ENCODE measurements at places on chromosomes 4 and X.

DNA sequence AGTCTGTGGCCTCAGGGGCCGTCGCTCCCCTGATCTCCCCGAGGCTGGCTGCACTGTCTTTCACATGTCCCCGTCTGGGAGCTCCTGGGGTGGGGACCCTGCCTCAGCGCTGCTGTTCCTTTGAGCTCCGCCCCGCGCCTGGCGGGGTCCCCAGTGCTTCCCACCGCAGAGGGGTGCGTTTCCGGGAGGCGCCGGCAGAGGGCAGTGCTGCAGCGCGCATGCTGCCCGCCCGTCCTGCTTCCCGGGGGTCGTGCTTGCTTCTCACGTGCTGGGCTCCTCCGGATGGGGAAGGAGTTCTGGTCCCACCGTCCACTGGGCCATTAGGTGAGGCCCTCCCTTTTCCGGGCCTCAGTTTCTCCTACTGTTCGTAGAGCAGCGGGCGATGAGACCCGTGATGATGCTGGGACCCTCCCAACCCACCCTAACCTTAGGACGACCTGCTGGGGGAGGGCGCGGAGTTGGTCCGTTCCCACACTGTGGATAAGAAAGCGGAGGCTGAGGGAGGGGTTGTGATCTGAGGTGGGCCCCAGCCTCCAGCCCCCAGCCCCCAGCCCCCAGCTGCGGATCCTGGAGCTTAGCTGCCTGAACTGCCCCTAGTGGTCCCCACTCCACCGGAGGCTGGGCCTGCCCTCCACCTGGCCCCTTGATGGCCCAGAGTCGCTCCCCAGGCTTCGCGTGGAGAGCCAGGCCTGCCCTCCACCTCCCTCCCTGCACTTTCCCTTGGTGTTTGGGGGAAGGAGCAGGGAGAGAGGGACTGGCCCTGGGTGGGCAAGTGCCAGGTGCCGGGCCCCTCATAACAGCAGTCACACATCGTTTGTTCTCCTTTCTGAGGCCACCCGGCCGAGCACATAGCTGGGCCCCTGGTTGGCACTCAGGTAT is 15.3 kb downstream of the CPZ start:
- no peak for DNase-seq

GRCh38 chr4:174537634-174538033 is 15.3 kb upstream of the HPGD start:
- DNase-seq = no peak

DNA sequence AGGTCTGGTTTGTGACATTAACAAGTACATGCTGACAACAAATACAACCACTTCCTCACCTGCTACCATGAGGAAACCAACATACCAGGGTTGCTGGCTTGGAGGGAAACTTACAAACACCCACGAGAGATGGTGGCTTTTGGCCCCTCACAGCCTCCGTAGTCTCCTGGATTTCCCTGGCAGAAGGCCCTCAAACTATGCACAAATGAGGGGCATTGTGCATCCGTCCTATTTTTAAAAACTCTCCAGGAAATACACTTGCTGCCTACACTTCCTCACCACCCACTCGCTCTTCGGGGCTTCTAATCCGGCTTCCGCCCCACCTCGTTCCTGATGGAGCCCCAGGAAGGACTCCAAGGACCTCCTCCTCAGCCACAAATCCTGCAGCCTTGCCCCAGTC is 355.0 kb upstream of the GATB start:
- no peak for DNase-seq

DNA sequence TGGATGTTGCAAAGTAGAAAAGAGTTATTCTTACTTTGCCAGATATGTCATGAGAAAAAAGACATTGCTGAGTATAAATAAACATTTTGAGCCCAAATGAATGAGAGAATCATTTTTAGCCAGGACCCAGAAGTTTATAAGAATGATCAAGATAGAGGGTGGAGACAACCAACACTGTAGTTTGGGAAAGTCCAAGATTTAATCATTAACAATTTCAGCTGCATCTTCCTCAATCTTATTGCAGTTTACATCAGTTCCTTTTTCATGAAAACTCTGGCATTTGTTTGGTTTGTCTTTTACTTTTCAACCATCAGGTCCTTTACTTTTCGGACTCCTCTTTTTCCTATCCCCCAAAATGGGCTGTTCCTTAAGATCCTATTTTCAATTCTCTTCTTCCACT is 645.9 kb downstream of the ANKRD50 start:
- no peak for DNase-seq

DNA sequence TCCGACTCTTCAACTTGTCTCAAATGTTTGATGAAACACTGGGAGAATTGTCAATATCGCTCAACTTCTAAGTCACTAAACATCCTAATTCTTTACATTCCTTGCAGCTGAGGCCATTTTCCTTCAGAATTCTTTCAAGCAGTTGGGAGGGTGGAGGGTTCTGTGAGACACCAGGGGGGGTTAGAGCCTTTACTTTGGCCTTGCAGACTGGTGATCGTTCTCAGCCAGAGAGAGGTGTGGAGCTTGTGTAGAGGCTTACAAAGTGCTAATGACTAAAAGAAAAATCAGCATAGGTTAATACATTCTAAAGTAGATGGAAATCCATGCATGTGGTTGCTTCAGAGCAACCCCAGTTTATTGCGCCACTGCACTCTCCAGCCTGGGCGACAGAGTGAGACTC is 21.3 kb upstream of the SOX3 start:
- DNase-seq = no peak

- no peak for DNase-seq
These were observed 14.3 kb downstream of the ANTXR2 start for GRCh38 chr4:80058740-80059139.

DNA sequence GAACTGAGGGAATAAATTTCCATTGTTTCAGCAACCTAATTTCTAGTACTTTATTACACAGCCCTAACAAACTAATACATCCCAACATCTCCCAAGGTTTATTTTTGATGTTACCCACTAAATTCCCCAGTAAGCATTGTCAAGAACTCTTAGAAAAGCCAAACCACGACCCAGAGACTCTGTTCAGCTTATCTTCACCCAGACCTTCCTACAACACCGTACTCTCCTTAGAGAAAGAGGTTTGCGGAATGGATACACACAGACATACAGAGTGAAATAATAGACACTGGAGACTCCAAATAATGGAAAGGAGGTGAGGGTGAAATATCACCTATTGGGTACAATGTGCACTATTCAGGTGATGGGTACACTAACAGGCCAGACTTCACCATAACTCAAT is 75.6 kb downstream of the LRBA start:
- DNase-seq = no peak

GRCh38 chr4:113591982-113592381 is 169.6 kb downstream of the CAMK2D start:
- DNase-seq = peak; percentile 8

DNA sequence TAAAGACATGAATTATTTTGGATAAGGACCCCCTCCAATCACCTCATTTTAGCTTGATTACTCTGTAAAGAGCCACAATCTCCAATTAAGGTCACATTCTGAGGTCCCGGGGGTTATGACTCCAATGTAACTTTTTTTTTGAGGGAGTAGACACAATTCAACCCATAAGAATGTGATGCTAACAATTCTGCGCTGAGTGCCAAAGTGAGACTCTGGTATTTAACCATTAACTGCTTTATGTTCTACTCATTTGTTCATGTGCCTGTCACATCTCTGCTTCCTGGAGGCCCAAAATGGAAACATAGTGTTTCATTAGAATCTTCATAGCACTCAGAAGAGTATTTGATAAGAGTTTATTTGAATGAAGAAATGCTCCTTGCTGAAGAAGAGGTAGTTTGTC is 234.8 kb downstream of the CPE start:
- no peak for DNase-seq

DNA sequence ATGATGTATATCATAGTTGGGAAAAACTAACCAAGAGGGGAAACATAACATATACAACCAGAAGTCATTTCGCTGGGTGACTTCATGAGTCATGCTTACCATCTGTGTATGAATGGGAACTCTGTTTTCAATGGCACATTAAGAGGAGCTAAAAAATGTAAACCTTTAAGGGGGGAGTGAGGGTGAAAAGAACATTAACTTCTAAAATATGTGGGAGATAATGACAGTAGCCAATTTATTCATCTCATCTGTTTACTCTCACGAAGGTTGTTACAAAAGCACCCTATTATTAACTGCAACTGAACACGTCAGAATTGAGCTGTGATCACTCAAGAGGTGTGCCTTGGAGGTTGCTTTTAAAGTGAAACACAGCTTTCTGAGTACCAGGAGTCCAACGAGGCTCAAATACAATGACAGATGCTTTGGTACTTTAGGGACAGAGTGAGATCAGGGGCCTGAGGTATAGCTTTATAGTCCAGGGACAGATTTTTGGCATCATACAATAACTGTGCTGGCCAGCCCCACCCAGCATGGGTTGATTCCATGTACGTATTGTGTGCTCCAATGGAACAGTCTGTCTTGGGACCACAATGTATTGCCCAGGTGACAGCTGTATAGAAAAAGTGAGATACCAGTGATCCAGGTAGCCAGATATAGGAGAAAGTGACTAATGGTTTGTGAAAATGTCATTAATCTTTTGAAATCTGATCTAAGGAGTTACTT is 107.3 kb downstream of the AMMECR1 start:
- peak; percentile 90 for DNase-seq

DNA sequence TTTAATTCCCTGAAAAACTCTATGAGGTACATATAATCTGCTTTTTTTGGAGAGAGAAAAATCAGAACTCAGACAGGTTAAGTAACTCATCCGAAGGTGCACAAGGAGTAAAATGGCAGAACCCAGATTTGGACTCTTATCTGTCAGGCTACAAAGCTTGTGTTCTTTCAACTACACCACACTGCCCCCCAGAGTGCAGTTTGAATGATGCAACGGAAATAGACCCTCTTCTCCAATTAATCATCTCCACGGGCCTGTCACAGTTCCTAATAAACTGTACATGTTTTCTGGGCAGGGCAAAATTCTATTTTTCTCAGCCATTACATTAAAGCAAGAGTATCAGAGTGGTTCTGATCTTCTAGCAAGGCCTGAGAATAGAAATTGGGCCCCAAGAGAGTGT is 35.3 kb upstream of the DCX start:
- DNase-seq = peak; percentile 25

- DNase-seq = no peak
These were observed 57.1 kb downstream of the REELD1 start for GRCh38 chr4:146271466-146271865.

- DNase-seq = no peak
These were observed 42.3 kb downstream of the DKK2 start for GRCh38 chr4:106993827-106994226.

- no peak for DNase-seq
These were observed 217.3 kb downstream of the CHRDL1 start for GRCh38 chrX:110578270-110578669.

DNA sequence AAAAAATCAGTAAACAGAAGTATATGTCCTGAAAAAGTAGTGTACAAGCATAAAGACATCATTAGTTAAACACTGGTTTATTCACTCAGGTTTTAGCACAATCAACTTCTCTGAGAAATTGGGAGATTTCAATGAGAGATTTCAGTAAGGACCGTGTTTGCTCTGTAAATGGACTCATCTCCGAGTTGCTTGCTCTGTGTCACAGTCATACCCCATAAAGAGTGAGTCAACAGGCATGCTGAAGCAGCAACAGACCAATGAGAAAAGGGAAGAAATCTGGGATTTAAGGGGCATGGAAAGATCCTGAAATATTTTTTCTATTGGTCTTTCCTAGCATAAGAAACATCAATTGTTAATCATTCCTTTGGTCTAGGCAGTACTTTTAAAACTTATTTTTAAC is 4.7 kb downstream of the GLUD2 start:
- peak; percentile 33 for DNase-seq

GRCh38 chrX:149152941-149153340 is 352.2 kb downstream of the IDS start:
- peak; percentile 37 for DNase-seq

- DNase-seq = peak; percentile 89
These were observed 512.5 kb upstream of the SLIT2 start for GRCh38 chr4:19739101-19739651.

- no peak for DNase-seq
These were observed 269.4 kb upstream of the SMIM31 start for GRCh38 chr4:164484551-164484950.

DNA sequence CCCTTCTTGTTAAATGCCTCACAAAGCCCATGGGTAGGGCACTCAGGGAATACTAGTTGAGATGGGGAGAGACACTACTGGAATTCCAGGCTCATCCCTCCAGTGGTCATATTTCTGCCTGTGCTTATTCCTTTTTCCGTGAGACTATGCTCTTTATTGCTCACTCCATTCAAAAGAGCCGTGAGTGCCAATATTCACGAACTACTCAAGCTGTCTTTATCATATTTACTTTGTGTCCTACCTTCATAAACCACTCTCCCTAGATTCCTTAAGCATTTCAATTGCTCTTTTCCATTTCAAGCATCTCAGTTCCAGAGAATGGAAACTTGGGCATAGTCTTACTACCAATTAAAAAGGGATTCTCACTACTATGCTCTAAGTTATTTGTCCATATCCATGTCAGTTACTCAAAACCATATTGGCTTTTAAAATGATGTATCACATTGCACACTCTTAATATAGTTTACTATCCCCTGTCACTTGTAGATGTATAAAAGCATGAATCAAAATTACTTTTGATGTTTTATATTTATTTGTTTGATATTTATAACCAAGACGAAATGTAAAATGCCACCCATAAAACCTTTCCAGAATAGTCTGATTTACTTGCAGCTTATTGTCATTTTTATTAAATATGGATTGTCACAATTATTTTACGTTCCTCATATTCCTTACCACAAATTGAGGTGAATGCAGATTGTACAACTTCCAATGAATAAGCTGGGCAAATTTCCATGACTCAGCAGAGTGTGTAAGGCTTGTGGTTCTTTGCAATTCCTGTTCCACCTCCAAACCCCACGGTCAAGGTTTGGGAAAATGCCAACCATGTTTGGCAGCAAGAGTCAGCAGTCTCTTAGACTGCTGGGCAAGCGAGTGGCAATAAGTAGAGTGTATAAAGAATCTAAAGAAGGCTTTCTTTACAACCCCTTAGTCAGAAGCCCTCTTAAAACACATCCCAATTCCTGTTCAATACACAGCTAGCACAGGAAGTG is 24.4 kb downstream of the ENOX2 start:
- peak; percentile 92 for DNase-seq

GRCh38 chr4:7411896-7412553 is 22.7 kb downstream of the PSAPL1 start:
- DNase-seq = no peak

- DNase-seq = no peak
These were observed 191.4 kb downstream of the COL25A1 start for GRCh38 chr4:109111031-109111430.

- DNase-seq = peak; percentile 47
These were observed 113.2 kb upstream of the RBPJ start for GRCh38 chr4:26207631-26208030.

DNA sequence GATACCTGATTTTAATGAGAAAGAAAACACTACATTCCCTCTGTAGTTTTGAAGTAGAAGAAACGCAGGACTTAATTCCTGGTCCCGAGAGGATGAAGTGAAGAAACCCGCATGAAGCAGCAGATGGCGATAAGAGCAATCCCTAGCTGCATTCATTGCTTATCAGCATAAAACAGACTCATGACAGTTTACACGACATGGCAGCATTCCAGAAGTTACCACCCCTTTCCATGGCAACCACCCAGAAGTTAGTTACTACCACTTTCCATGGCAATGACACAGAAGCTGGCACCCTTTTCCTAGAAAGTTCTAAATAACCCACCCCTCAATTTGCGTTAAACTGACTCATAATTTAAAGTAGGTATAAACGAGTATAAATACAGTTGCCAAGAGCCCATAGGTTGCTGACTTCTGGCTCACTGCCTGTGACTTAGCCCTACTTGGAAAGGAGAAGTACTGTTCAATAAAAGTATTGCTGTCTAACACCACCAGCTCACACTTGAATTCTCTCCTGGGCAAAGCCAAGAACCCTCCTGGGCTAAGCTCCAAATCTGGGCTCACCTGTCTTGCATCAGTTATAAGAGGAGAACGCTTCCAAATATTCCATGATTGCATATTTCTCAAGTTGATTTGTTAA is 5.5 kb upstream of the XAGE2 start:
- peak; percentile 14 for DNase-seq

Measured in fibroblast of mammary gland (primary cell).